ENCODE measurements at places on chromosomes 5 and 9. TPM values are rescaled to one million over a fixed set of nuclear protein-coding genes. Genes with fewer than 3 reads are reported as not detected.

Gene ANKRD31
- 0.10 TPM for total RNA-seq

Gene LCN15
- total RNA-seq: not detected

Gene ARAP3
- total RNA-seq: 3.0 TPM

Gene ASPN
- not detected for total RNA-seq

Gene TEX48
- total RNA-seq: not detected

Gene TTC16
- not detected for total RNA-seq

Gene PELO
- 6.4 TPM for total RNA-seq

Gene PJA2
- 90.4 TPM for total RNA-seq

Gene TRPM6
- total RNA-seq: not detected

Gene PIP5K1B
- 28.2 TPM for total RNA-seq

Gene DRD1
- not detected for total RNA-seq

Gene SNCB
- total RNA-seq: not detected

- H3K4me3 ChIP-seq: no peak overlapping the region
- H3K36me3 ChIP-seq: no peaks in the 10 kb centered on the region
- no peak overlapping the region for H3K27ac ChIP-seq
- no peaks in the 10 kb centered on the region for H3K4me1 ChIP-seq
- DNase-seq: no peak
Observed at GRCh38 chr9:94623253-94623652, 16.1 kb downstream of the FBP1 start.

- H3K4me3 ChIP-seq: no peak overlapping the region
- peak overlapping the region; percentile 46 for H3K27ac ChIP-seq
- peak; percentile 35 for DNase-seq
- peaks cover 5% of the 10 kb centered on the region for H3K36me3 ChIP-seq
Observed at GRCh38 chr5:10699281-10699874, 61.7 kb downstream of the DAP start.

DNA sequence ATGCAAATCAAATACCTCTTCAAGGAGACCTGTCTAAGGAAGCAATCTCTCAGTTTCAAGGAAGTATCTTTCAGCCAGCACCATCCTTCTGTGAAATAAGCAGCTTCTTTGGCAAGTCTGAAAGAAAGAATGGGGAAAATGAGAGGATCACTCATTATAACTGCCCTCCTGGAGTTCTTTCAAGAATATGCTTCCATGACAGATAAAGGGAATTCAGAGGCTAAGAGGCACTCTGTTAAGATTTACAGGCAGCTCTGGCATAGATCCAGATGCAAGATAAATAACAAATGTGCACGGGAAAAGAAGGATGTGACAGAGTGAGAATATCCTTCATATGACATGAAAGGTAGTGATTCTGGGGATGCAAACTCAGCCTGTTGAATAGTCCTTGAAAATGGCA, 348.2 kb upstream of the CCNG1 start:
- DNase-seq: no peak
- H3K4me1 ChIP-seq: no peaks in the 10 kb centered on the region
- no peak overlapping the region for H3K27ac ChIP-seq
- no peak overlapping the region for H3K4me3 ChIP-seq

DNA sequence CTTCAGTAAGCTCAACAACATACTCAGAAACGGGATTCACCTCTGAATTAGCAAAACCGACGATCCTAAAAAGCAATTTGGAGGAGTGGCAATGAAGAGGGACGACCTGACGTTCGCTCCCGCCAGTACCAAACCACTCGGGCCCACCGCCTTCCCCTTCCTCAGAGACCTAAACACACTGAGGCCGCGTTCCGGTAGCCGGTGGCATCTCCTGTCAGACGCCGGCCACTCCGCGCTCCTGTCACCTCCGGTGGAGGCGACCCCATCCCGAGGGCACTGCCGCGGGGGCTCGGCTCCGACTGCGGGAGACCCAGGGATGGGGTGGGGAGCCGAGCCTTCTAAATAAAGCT, 617 bp downstream of the PPP6C start:
- H3K27me3 ChIP-seq: no peaks in the 10 kb centered on the region
- H3K36me3 ChIP-seq: peaks cover under 1% of the 10 kb centered on the region
- H3K4me3 ChIP-seq: peak overlapping the region; percentile 98
- DNase-seq: no peak
- peak overlapping the region; percentile 98 for H3K27ac ChIP-seq

DNA sequence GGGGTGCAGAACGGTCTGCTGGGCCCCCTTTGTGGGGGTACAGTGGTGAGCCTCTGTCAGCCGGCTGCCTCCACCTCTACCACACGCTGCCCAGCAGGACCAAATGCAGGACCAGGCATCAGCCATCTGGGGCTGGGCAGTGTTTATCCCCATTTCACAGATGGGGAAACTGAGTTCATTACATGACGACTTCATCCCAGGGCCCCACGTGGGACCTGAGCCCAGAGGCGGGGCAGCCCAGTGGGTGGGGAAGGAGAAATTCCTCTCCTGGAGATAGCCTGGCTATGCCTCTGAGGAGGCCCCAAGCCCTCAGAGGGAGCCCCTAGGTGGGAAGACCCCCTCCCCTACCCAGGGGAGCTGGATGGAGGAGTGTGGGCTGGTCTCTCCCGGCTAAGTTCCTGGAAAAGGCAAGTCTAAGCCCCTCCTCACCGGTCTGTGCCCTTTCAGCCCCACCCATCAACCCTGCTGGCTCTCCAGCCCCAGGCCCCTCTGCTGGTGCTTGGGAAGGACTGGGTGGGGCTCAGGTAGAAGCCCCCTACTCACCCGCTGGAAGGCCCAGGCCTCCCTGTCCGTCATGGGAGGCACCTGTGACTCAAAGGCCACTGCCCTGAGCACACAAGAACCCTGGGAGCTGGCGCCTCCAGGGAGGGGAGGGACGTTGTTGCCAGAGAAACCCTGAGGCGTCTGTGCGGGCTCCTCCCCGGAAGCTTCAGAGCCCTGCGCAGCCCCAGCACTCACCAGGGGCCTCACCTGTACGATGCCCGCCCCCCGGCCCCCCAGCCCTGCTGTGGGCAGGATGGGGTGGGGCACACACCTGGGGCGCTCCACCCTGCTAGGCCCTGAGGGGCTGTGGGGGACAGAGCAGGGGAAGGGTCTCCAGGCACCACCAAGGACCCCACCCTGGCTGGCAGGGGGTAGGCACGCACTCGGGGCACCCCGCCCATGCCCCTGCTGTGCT, 7.4 kb upstream of the CCDC187 start:
- H3K4me1 ChIP-seq: peaks cover 59% of the 10 kb centered on the region
- DNase-seq: peak; percentile 49
- no peaks in the 10 kb centered on the region for H3K36me3 ChIP-seq
- H3K27me3 ChIP-seq: peaks cover 3% of the 10 kb centered on the region
- peak overlapping the region; percentile 9 for H3K4me3 ChIP-seq

DNA sequence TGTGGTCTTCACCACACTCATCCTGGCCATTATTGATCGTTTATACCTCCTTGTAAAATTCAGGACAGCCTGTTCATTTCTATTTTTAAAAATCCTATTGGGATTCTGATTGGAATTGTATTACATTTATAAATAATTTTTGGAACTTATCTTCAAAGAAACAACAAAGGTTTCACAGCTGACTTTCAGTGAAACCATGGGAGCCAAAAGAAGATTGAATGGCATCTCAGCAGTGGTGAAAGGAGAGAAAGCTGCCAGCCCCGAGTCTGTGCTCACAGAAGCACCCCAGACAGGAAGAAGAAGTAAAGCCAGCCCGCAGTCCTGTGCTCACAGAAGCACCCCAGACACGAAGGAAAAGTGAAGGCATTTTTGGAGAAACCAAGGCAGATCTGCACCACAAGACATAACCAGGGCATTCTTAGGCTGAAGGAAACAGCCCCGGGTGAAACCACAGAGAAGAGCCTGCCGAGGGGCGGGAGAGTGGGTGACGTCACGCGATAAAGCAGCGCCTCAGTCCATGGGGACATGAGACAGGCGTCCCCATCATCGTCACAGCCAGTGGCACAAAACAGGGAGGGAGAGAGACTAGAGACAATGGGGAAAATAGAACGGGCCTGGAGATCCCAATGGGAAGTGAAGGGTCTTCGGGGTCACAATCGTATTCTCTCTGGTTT, 42.5 kb upstream of the SLC9A3 start:
- no peak overlapping the region for H3K27ac ChIP-seq
- no peak for DNase-seq
- H3K27me3 ChIP-seq: no peaks in the 10 kb centered on the region

DNA sequence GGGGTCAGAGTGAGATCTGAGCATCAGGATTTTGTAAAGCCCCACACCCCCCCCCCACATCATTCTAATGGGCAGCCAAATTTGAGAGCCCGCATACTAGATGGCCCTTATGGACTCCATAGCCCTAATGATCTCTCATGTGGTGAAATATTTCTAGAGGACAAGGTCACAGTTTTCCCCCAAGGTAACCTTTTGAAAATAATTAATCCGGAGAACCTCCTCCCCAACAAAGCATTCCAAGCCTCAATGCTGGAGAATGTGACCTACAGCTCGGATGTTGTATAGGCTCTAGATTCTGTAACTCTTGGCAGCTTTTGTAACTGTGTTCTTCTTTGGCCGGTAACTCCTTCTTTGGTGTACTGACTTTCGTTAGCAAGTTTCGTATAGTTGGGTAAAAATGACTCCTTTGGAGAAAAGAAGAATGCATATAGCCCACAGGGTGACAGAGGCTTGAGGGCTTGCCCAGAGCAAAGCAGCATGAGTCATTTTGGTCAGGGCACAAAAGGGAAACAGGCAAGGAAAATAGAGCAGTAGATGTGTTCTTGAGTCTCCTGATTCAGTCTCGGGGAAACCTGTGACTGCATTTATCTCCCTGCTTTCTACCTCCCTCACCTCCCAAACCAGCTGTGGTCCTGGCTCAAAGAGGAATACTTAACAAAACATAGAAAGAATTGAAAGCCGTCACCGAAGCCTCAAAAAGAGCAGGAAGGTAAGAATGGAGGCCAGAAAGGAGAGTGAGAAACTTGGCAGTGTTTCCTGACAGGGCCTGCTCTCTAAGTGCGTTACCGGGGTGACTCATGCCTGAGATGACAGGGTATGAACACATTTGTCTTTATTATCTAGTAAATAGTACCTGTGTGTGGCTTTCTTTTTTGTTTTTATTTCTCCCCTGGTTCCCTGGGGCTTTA, 6.6 kb upstream of the XPA start:
- peaks cover 9% of the 10 kb centered on the region for H3K4me1 ChIP-seq
- H3K4me3 ChIP-seq: no peak overlapping the region
- DNase-seq: no peak
- H3K36me3 ChIP-seq: no peaks in the 10 kb centered on the region
- no peak overlapping the region for H3K27ac ChIP-seq

GRCh38 chr5:61595426-61595825, 263.4 kb downstream of the ZSWIM6 start:
- H3K36me3 ChIP-seq: no peaks in the 10 kb centered on the region
- no peaks in the 10 kb centered on the region for H3K27me3 ChIP-seq
- no peak for DNase-seq
- no peaks in the 10 kb centered on the region for H3K4me1 ChIP-seq
- no peak overlapping the region for H3K4me3 ChIP-seq

DNA sequence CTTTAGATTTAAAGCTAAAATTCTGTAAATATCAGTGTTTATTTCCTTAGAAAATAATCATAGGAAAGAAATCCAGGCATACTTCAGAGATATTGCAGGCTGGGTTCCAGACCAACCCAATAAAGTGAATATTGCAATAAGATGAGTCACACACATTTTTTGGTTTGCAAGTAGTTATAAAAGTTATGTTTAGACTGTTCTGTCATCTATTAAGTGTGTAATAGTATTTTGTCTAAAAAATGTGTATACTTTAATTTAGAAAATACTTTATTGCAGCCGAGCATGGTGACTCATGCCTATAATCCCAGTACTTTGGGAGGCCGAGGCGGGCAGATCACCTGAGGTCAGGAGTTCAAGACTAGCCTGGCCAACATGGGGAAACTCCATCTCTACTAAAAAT, 6.9 kb upstream of the RIC1 start:
- H3K4me1 ChIP-seq: peaks cover 60% of the 10 kb centered on the region
- H3K27me3 ChIP-seq: no peaks in the 10 kb centered on the region
- peaks cover 27% of the 10 kb centered on the region for H3K36me3 ChIP-seq
- no peak for DNase-seq
- no peak overlapping the region for H3K27ac ChIP-seq

DNA sequence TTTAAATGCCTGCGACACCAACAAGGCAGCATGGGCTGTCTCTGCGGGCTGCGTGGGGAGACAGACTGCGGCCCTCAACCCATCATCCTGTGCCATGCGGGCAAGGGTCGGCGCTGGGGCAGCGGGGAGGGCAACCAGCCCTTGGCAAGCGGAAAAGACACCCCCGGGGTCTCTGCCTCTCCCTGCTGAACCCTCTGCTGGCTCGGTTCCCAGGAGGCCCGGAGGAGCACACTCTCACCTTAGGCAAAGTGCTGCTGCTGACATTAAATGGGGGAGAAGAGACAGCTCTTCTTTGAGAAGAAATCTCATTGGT, 129.6 kb upstream of the PPP1R26 start:
- no peaks in the 10 kb centered on the region for H3K36me3 ChIP-seq
- H3K4me3 ChIP-seq: no peak overlapping the region
- H3K27ac ChIP-seq: no peak overlapping the region

- peaks cover 20% of the 10 kb centered on the region for H3K4me1 ChIP-seq
- H3K4me3 ChIP-seq: no peak overlapping the region
Observed at GRCh38 chr9:101400120-101400519, 1.5 kb downstream of the ZNF189 start.

- DNase-seq: no peak
- H3K4me3 ChIP-seq: no peak overlapping the region
- H3K4me1 ChIP-seq: no peaks in the 10 kb centered on the region
- H3K36me3 ChIP-seq: no peaks in the 10 kb centered on the region
- no peaks in the 10 kb centered on the region for H3K27me3 ChIP-seq
Observed at GRCh38 chr9:137813167-137813566, 64.4 kb upstream of the CACNA1B start.

DNA sequence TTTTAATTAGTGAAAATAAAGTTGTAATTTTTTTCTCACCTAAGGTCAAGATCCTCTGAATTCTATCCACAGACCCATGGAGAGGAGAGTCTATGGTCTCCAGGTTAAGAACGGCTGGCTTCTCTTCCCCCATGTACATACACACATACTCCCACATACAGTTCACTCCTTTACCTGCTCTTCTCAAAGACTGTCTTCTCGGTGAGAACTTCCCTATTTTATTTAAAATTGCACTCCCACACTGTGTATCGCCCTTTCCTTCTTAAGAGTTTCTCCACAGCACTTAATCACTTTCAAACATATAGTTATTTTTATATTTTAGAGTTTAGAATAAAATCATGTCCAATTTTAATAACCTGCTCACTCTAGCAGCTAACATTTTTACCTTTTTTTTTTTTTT, 3.6 kb upstream of the JADE2 start:
- H3K4me1 ChIP-seq: peaks cover 6% of the 10 kb centered on the region
- H3K27ac ChIP-seq: no peak overlapping the region
- H3K27me3 ChIP-seq: no peaks in the 10 kb centered on the region

DNA sequence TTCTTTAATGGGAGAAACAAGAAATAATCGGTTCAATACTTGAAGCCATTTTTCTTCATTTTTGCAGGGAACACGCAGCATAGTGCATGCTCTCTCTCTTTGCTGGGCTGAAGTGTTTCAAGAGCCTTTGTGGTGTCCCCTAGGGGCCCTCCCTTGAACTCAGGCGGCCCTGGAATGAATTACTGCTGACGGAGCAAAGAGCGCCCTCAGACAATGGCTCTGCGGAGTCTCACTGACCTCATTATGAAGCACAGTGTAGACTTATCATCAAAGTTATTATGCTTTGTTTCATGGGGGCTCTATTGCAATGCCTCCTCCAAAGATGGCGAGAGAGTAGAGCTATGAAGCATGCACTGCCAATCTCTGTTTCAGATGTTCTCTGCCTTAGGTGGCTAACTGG, 64.8 kb upstream of the ADCY2 start:
- no peaks in the 10 kb centered on the region for H3K36me3 ChIP-seq
- DNase-seq: no peak
- no peaks in the 10 kb centered on the region for H3K4me1 ChIP-seq
- no peaks in the 10 kb centered on the region for H3K27me3 ChIP-seq

- peaks cover 46% of the 10 kb centered on the region for H3K27me3 ChIP-seq
- no peak overlapping the region for H3K27ac ChIP-seq
- H3K4me1 ChIP-seq: peaks cover 6% of the 10 kb centered on the region
- no peak overlapping the region for H3K4me3 ChIP-seq
- H3K36me3 ChIP-seq: no peaks in the 10 kb centered on the region
Observed at GRCh38 chr9:136599811-136600660, 54.2 kb upstream of the NOTCH1 start.
